Esophagus muscularis mucosa (tissue), 4 donors: ENCODE measurements at places on chromosomes 6 and 20. TPM values are rescaled to one million over a fixed set of nuclear protein-coding genes. Genes with fewer than 3 reads are reported as not detected.

- H3K27me3 ChIP-seq = no peaks in the 10 kb centered on the region
- H3K27ac ChIP-seq = no peak overlapping the region
- no peak for DNase-seq
- no peaks in the 10 kb centered on the region for H3K36me3 ChIP-seq
- H3K4me3 ChIP-seq = no peak overlapping the region
Observed at GRCh38 chr6:65650086-65650485, 56.9 kb downstream of the EYS start.

DNA sequence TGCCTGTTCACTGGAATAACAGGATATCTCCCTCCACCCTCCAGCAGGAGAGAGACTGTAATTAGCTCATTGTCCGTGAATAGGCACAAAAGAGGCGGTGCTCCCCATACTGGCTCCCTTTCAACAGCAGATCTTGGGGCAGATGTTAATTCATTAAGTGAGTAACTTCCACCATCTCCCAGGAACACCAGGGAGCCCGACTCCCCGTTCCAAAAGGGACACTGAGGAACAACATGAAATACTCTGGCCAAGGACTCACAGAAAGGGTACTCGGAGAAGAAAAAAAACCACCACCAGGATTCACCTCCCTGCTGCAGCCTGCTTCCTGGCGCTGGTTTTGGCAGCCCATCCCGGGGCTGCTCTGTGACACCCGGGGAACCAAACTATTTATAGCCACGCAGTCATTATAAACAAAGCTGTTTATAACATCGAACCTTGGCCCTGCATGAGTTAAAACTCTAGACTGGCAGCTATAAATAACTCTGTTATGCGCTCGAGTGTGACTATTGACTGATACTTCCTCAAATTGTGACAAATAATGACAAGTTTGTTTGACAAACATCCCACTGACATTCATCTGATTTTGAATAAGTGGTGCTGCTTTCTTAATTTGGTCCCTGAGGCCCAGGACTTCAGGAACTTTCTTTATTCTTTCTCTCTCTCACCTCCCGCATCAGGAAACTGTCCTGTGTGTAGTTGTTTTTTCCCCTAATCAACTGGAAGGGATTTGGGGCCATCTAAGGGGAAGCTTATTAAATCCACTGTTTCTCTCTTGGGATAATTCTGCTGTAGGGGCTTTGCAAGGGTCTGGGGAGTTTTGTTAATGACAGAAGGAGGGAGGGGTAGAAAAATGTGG lies 521.6 kb downstream of the CD83 start:
- DNase-seq = no peak
- H3K27ac ChIP-seq = peak overlapping the region; percentile 49
- H3K4me1 ChIP-seq = peaks cover 19% of the 10 kb centered on the region
- peak overlapping the region; percentile 37 for H3K4me3 ChIP-seq
- H3K36me3 ChIP-seq = no peaks in the 10 kb centered on the region

- peak overlapping the region; percentile 52 for H3K27ac ChIP-seq
- H3K4me3 ChIP-seq = peak overlapping the region; percentile 60
- peaks cover 39% of the 10 kb centered on the region for H3K4me1 ChIP-seq
- H3K27me3 ChIP-seq = no peaks in the 10 kb centered on the region
- no peak for DNase-seq
- H3K36me3 ChIP-seq = no peaks in the 10 kb centered on the region
Observed at GRCh38 chr6:130967502-130968445, 95.3 kb downstream of the EPB41L2 start.

- H3K27me3 ChIP-seq = no peaks in the 10 kb centered on the region
- peaks cover 10% of the 10 kb centered on the region for H3K4me1 ChIP-seq
- peaks cover under 1% of the 10 kb centered on the region for H3K36me3 ChIP-seq
- no peak for DNase-seq
- no peak overlapping the region for H3K27ac ChIP-seq
Observed at GRCh38 chr20:59016795-59017492, 2.3 kb upstream of the TUBB1 start.

DNA sequence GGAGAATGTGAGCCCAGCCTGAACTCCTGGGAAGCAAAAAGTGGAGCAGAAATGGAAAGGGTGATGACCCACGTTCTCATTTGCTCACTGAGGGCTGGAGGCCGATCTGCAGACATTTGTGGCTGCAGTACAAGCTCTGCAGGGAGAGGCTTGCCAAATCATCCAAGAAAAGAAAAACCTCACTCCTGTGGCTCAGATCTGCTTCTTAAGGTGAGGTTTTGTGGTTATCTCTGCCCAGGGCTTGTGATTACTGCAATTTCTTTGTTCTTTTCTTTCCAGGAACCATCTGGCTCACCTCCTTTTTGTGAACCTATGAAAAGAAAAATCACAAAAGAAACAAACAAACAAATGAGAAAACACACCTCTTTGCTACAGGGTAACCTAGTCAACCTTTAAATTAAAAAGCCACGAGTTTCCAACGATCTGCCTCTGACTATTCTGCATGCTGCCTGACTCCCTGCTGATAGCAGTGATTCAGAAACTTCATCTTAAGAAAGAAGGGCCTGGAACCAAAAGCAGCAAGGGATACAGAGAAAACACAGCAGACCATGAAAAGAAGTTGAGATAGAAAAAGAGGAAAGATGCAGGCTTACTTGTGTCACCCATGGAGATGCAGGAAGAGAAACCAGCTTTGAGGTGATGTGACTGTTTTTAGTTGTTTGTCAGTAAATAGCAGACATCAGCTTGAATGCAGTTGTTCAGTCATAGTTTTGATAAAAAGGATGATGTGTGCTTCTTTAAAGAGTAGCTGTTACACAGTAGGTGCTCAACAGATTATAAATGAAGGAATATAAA lies 165.1 kb downstream of the LMBRD1 start:
- no peak for DNase-seq
- no peak overlapping the region for H3K4me3 ChIP-seq
- no peaks in the 10 kb centered on the region for H3K4me1 ChIP-seq
- H3K27ac ChIP-seq = no peak overlapping the region
- no peaks in the 10 kb centered on the region for H3K27me3 ChIP-seq

DNA sequence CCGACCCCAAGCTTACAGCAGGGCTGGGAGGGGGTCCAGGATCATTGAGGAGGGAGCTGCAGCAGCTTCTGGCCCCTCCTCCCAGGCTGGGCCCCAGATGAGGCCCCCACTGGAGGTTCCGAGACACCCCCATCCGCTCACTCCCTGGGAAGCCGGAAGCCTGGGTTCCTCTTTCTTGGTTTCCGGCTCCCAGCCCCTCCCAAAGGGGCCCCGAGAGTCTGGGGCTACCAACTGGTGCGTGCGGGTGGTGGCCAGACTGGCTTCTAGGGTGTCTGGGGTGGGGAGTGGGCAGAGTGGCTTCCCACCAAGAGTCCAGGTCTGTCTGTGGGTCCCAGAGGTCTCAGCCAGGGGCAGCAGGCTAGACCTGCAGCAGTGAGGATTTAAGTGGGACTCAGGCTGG lies 2.2 kb downstream of the RGS19 start:
- H3K4me1 ChIP-seq = peaks cover 26% of the 10 kb centered on the region
- peak overlapping the region; percentile 86 for H3K4me3 ChIP-seq
- DNase-seq = no peak
- peaks cover 24% of the 10 kb centered on the region for H3K36me3 ChIP-seq

Gene SLC35F1
- 6.8 TPM for total RNA-seq

GRCh38 chr20:48171626-48172356 lies 386.5 kb upstream of the SULF2 start:
- no peaks in the 10 kb centered on the region for H3K36me3 ChIP-seq
- H3K27me3 ChIP-seq = no peaks in the 10 kb centered on the region
- no peak for DNase-seq
- H3K4me3 ChIP-seq = no peak overlapping the region
- no peak overlapping the region for H3K27ac ChIP-seq
- no peaks in the 10 kb centered on the region for H3K4me1 ChIP-seq

DNA sequence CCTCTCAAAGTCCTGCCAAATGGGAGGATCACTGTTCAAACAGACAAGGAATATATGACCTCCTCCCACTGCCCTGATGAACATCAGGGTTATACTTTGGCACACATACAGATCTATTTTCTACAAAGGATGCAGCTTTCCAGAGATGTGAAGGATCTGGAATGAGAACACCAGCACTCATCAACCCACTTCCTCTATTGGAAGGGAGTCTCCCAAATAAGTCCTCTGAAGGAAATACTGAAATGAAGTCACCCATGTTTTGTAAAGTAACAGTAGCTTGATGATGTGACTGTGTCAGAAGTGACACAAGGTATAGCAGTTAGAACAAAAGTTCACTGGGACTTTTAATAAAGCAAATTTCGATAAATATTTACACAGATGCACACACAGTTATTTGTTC lies 104.9 kb downstream of the OGFRL1 start:
- H3K27me3 ChIP-seq = no peaks in the 10 kb centered on the region
- no peak for DNase-seq
- H3K4me3 ChIP-seq = no peak overlapping the region
- H3K36me3 ChIP-seq = peaks cover 5% of the 10 kb centered on the region

DNA sequence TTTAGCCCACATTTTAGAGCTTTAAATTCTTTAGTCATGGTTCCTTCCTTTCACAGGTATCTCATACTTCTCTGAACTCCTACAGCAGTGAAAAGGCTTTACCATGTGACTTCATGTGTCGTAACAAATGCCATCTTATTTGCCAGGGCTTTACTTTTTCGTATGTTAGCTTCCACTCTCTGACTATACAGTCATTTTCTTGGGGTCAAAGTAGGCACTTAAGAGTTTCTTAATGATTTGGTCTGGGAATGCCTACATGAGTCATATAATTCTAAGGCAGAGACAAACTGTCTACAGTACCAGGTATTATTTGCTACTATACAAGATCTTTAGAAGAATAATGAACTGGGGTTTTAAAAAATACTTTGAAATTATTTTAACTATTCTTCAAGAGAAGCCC lies 15.0 kb downstream of the RAB23 start:
- H3K27me3 ChIP-seq = no peaks in the 10 kb centered on the region
- H3K27ac ChIP-seq = no peak overlapping the region
- no peaks in the 10 kb centered on the region for H3K4me1 ChIP-seq
- H3K36me3 ChIP-seq = no peaks in the 10 kb centered on the region
- no peak overlapping the region for H3K4me3 ChIP-seq
- DNase-seq = no peak

- H3K36me3 ChIP-seq = no peaks in the 10 kb centered on the region
- H3K4me3 ChIP-seq = no peak overlapping the region
- no peak overlapping the region for H3K27ac ChIP-seq
- DNase-seq = no peak
- H3K4me1 ChIP-seq = peaks cover 6% of the 10 kb centered on the region
Observed at GRCh38 chr6:147625946-147626345, 117.5 kb downstream of the SAMD5 start.

Gene CPNE5
- 2.3 TPM for total RNA-seq

- H3K4me1 ChIP-seq = no peaks in the 10 kb centered on the region
- H3K27me3 ChIP-seq = no peaks in the 10 kb centered on the region
- H3K4me3 ChIP-seq = no peak overlapping the region
- no peaks in the 10 kb centered on the region for H3K36me3 ChIP-seq
- no peak for DNase-seq
Observed at GRCh38 chr6:31005249-31006020, 4.8 kb upstream of the MUC22 start.

DNA sequence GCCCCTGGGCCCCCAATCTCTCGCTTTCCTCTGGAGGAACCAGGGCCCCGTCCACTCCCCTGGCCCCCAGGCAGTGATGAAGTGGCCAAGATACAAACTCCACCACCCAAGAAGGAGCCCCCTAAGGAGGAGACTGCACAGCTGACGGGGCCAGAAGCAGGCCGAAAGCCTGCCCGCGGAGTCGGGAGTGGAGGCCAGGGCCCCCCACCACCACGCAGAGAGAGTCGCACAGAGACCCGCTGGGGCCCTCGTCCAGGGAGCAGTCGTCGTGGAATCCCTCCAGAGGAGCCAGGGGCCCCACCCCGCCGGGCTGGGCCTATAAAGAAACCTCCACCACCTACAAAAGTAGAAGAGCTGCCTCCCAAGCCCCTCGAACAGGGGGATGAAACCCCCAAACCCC lies 10.7 kb downstream of the PRRC2A start:
- no peaks in the 10 kb centered on the region for H3K27me3 ChIP-seq
- H3K27ac ChIP-seq = no peak overlapping the region
- DNase-seq = no peak
- H3K4me1 ChIP-seq = peaks cover 4% of the 10 kb centered on the region
- no peak overlapping the region for H3K4me3 ChIP-seq

GRCh38 chr6:21586740-21587178 lies 6.8 kb upstream of the SOX4 start:
- H3K27ac ChIP-seq = peak overlapping the region; percentile 84
- no peaks in the 10 kb centered on the region for H3K27me3 ChIP-seq
- no peak for DNase-seq
- peak overlapping the region; percentile 62 for H3K4me3 ChIP-seq
- H3K4me1 ChIP-seq = peaks cover 24% of the 10 kb centered on the region
- H3K36me3 ChIP-seq = no peaks in the 10 kb centered on the region

- H3K36me3 ChIP-seq = no peaks in the 10 kb centered on the region
- no peak overlapping the region for H3K27ac ChIP-seq
- DNase-seq = no peak
- no peaks in the 10 kb centered on the region for H3K4me1 ChIP-seq
- no peaks in the 10 kb centered on the region for H3K27me3 ChIP-seq
Observed at GRCh38 chr6:7750197-7750596, 24.3 kb downstream of the BMP6 start.

Gene ANGPT4
- not detected for total RNA-seq

- no peaks in the 10 kb centered on the region for H3K27me3 ChIP-seq
- peaks cover 5% of the 10 kb centered on the region for H3K36me3 ChIP-seq
- H3K4me3 ChIP-seq = no peak overlapping the region
- no peak for DNase-seq
Observed at GRCh38 chr6:131568726-131569125, 4.3 kb upstream of the ARG1 start.

- H3K4me1 ChIP-seq = no peaks in the 10 kb centered on the region
- H3K4me3 ChIP-seq = no peak overlapping the region
- H3K27me3 ChIP-seq = no peaks in the 10 kb centered on the region
- no peak for DNase-seq
- H3K36me3 ChIP-seq = no peaks in the 10 kb centered on the region
Observed at GRCh38 chr6:48735846-48736245, 624.8 kb upstream of the PTCHD4 start.

GRCh38 chr6:167020206-167020605 lies 21.0 kb downstream of the CEP43 start:
- DNase-seq = no peak
- H3K36me3 ChIP-seq = peaks cover 2% of the 10 kb centered on the region
- H3K4me1 ChIP-seq = no peaks in the 10 kb centered on the region
- no peaks in the 10 kb centered on the region for H3K27me3 ChIP-seq
- H3K4me3 ChIP-seq = no peak overlapping the region
- no peak overlapping the region for H3K27ac ChIP-seq

- H3K27me3 ChIP-seq = no peaks in the 10 kb centered on the region
- H3K27ac ChIP-seq = no peak overlapping the region
- H3K4me1 ChIP-seq = peaks cover 16% of the 10 kb centered on the region
- peaks cover 16% of the 10 kb centered on the region for H3K36me3 ChIP-seq
- no peak for DNase-seq
Observed at GRCh38 chr6:111696814-111697213, 91.1 kb upstream of the TRAF3IP2 start.

Gene IMPG1
- not detected for total RNA-seq
